ENCODE measurements at places on chromosomes 6 and 20.

GRCh38 chr6:86683132-86683908, 254.0 kb upstream of the HTR1E start:
- no peak for DNase-seq

DNA sequence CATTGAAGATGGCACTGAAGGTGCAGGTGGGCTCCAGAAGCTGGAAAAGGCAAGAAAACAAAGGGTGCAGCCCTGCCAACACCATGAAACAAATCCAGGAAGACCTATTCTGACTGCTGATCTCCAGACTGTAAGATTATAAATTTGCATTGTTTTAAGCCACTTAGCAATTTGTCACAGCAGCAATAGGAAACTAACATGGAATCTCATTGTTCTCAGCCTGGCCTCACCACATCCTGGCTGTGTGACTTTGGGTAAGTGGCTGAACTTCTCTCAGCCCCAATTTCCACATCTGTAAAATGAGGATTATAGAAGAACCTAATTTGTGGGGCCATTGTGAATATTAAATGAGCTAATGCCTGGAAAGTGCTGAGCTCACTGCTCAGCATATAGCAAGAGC, 160.4 kb upstream of the MAFB start:
- no peak for DNase-seq

DNA sequence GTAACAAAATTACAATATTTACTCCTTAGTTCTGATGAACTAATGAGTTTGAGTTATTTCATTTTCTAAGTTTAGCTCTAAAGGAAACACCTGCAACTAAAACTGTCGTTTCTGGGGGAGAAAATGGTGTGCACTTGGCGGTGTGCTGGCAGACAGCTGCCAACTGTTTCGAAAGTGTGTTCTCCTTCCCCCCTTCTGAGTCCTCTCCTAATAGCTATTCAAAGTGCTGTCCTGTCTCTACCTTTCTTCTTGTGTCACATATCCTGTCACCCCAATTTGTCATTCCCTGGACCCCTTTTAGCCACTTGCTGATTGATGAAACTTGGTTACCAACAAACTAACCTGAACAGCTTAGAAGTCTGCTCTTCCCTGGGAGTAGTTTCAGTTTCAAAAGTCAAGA, 4.9 kb upstream of the UBE2J1 start:
- DNase-seq = no peak

DNA sequence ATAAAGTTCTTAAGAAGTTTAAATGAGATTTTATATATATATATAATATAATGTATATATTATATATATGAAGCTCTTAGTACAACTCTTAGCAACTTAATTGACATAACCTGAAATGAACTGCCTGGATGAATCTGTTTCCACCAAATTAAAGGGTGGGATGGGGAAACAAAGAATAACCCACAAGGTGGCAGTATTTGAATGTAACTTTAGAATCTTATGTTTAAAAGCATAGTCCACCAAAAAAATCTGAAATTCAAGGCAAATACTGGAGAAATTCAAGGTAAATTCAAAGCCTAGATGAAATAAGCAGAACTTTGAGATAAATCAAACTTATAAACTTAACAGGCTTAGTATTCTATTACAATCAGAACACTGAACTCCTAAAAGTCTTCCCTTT, 4.4 kb upstream of the IBTK start:
- DNase-seq = no peak

GRCh38 chr20:16664020-16664419, 65.8 kb upstream of the SNRPB2 start:
- peak; percentile 69 for DNase-seq

- DNase-seq = no peak
These were observed 180.7 kb upstream of the UST start for GRCh38 chr6:148565930-148566663.

GRCh38 chr6:75446241-75446880, 47.2 kb downstream of the FILIP1 start:
- no peak for DNase-seq

DNA sequence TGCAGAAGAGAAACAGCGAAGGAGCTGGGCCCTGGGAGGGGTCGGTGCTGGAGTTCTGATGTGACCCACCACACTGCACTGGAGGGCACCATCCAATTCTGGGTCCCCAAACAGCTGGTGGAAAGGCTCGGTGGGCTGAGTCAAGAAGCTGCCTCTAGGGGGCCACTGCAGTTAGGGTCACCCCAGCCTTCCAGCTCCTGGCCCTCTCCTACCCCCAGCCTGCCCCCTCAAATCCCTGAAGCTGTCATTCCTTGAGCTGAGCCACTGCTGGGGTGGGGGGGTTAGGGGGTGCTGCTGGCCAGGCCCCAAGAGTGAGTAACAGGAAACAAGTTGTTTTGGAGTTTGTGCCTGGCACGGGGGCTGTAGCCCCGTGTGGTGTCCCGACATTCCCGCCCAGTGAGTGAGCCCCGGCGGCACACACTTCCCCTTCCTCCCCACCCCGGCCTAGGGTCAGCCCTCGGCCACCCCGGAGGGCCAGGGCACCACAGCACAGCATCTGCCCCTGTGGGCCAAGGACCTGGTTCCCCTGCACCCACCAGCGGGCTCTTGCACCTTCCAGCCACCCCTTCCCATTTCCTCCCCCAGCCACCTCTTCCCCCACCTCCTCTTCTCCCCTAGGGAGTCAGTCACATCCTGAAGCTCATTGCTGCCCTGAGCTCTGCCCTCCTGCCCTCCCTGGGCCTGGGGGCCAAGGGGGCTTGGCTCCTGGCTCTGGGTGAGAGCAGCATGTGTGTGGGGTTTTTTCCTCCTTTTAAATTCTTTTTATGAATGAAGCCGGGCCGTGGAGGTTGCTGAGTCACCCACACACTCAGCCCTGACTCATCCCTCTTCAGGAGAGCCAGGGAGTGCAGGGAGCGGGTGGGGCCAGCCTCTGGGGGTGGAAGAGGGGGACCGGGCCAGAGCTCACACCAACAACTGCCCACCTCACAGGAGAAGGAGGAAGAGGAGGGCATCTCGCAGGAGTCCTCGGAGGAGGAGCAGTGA, 4.6 kb downstream of the SMIM29 start:
- DNase-seq = no peak

DNA sequence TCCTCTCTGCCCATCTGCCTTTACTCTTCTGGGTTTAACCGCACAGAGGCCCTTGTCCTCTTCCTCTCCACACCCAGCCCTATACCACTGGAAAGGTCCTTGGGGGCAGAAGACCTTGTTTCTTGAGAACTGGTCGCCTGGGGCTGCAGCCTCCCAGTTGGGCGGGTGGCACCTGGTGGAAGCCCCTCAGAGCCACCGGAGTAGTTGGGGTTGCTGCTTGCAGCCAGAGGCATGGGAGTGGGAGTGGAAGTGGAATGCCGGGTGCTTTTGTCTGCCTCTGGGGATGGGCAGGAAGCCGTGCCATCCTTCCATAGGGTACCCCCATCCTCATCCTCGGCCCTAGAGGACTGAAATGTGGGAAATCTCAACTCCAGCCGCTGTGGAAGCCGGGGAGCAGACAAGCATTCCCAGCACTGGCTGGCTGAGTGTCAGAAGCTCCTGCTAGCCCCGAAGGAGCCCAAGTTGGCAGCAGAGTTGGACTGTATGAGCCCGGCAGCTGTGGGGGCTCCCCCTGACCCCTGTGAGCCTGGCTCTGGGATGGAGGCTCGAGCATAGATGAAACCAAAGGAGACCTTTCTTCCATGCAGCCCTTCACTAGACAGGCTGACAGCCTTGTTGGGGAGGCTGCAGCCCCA, 1.2 kb downstream of the VSTM2L start:
- no peak for DNase-seq

- no peak for DNase-seq
These were observed 16.0 kb downstream of the MAP7 start for GRCh38 chr6:136534268-136534667.

DNA sequence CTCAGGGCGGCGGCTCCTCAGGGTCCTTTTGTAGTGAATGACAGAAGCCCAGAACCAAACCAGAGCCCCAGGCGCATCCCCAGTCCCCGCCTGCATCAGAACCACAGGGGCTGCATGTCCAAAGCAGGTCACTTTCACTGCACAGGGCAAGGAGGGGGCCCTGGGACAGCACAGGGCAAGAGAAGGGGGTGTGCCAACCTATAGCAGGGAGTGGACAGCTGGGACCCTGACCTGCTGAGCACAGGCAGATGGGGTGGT, 501.4 kb downstream of the PREX1 start:
- no peak for DNase-seq

- DNase-seq = no peak
These were observed 56.5 kb upstream of the HDGFL1 start for GRCh38 chr6:22512686-22513427.

GRCh38 chr6:2988094-2988425, 11.6 kb upstream of the NQO2 start:
- DNase-seq = no peak

- no peak for DNase-seq
These were observed 1164.5 kb upstream of the CITED2 start for GRCh38 chr6:140538926-140539325.

GRCh38 chr6:77178821-77179220, 284.5 kb downstream of the HTR1B start:
- no peak for DNase-seq

DNA sequence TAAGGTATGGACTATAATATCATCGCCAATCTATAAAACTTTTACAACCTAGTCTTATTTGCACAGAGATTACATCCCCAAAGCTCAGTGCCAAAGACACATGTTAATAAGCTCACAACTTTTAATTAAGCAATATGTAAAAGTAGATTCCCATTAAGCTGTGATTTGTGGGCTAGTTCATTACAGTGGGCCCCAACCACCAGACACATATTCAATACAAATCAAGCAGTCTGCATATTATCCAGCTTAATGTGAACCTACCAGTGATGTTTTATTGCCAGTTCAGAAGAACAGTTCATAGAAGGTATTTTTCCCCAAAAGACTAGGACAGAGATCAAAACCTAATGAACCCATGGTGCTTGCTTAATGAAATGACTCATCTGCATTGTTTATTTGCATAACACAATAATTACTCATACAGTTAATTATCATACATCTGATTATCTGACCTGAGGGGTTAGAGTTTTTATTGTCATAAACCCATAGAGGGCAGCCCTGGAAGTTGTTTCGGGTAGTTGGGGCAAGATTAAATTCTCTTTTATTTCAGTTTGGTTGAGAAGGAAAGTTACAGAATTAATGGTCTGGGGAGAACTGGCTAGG, 831.0 kb downstream of the TFAP2A start:
- DNase-seq = no peak

DNA sequence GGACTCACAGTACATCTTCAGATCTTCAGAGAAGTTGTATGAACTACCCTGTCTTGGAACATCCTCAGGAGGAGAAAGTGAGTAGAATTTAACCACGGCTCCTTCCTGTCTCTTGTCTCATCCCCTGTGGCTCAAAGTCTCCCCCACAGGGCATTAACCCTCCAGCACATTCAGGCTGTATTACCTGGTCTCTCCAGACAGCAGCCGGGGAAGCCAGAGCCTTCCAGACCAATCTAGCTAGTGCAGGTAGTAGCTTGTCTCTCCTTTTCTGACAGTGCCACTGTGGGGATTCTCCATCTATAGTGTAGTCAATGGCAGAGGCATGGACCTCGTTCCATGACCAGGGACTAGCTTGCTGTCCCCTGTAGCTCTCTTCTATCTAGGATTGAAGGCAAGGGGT, 16.9 kb upstream of the ELMO2 start:
- DNase-seq = no peak

GRCh38 chr20:58056921-58057686, 171.3 kb downstream of the ANKRD60 start:
- DNase-seq = no peak
